CD4-positive, alpha-beta T cell (primary cell): ENCODE measurements at places on chromosomes 12 and 14.

DNA sequence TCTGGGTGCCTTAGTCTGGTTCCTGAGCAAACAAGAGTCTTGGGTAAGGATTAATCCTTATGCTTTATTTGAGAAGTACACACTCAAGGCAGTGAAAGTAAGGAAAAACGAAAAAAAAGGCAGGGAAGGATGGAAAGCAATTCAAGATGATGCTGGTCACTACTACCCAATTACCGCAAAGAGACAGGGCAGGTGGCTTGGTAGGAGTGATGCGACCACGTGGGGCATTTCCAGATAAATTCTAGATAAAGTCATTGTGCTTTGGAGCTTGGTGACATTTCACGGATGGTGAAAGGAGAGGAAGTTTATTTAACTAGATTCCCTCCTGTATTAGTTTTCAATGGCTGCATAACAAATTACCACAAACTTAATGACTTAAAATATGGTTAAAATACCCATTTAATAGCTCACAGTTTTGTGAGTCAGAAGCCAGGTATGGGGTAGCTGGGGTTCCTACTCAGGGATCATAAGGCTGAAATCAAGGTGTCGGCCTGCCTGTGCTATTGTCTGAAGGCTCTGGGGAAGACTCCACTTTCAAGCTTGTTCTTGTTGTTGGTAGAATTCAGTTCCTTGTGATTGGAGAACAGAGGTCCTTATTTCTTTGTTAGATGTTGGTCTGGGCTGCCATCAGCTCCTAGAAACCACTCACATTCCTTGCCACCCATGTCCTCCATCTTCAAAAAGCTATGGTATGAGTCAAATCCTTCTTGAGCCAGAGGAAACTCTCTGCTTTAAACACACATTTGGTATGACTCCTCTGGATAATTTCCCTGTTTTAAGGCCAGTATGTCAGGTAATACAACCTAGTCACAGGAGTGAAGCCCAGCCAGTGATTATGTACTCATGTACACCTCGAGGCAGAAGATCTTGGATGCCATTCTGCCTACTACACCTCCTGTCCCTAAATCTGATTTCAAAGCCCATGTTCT lies 5.6 kb upstream of the HMGA2 start:
- DNase-seq, result no peak

- DNase-seq, result no peak
Measured at GRCh38 chr12:65614259-65614889, 209.9 kb upstream of the HMGA2 start.

GRCh38 chr12:114193474-114193873 lies 212.5 kb downstream of the TBX5 start:
- no peak for DNase-seq

- no peak for DNase-seq
Measured at GRCh38 chr12:130655010-130655409, 61.1 kb downstream of the RIMBP2 start.

DNA sequence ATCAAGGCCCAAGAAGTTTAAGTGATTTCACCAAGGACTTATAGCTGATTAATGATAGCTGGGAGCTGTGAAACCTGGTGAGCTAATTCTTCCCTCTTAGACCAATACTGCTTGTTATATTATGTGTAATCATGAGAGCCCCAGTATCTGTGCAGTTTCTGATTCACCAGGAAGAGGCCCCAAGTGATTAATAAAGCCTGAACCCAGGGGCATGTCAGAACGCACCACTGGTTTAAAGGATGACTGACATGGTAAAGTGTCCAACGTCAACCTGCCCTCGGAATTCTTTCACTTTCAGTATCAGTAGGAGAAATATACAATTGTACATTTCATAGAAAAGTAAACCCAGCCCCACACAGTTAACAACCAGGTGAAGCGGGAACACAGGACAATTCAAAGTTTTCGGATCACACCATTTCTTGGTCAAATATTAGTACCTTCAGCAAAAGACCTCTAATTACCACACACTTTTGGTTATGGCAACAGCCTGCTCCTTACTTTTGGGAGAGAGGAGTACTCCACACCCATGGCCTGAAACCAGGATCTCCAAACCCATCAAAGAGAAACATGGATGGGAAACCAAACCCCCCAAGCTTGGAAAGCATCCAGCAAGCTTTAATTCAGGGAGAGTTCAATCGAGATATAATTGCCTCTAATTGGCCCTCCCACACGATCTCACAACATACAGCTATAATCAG lies 28.5 kb downstream of the TMCC3 start:
- no peak for DNase-seq

DNA sequence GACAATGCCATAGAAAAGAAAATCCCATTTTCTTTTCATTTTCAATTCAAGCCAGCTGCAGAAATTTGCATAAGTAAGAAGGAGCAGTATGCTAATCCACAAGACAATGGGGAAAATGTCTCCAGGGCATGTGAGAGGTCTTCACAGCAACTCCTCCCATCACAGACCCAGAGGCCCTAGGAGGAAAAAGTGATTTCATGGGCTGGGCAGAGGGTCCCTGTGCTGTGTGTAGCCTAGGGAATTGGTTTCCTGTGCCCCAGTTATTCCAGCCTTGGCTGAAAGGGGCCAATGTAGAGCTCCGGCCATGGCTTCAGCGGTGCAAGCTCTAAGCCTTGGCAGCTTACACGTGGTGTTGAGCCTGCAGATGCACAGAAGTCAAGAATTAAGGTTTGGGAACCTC lies 211.4 kb downstream of the CCDC59 start:
- no peak for DNase-seq

DNA sequence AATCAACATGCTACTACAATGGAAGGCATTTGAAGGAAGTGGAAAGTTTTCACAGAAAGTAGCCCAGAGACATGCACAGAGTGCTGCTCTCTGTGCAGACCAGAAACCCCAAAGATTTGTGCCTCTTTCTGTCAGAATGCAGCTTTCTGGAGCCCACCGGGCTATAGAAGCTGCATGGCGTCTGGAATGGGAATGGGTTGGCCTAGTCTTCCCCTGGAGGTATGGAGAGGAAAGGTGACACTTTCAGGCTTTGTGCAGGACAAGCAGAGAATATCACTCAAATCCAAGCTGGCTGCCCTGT lies 21.3 kb upstream of the ZFP36L1 start:
- no peak for DNase-seq
